ENCODE measurements at places on chromosomes 12 and 14.

GRCh38 chr12:47758834-47759690, at the start of gene RAPGEF3:
Gene RAPGEF3, minus strand, starts transcription at chr12:47758880. Its CDS starts 324 bp downstream, at chr12:47758556.
- H3K4me3 ChIP-seq = peak within 1 kb of the TSS; percentile 75
- no peaks in the 10 kb centered on the region for H3K27me3 ChIP-seq
- no peaks in the 10 kb centered on the region for H3K36me3 ChIP-seq

DNA sequence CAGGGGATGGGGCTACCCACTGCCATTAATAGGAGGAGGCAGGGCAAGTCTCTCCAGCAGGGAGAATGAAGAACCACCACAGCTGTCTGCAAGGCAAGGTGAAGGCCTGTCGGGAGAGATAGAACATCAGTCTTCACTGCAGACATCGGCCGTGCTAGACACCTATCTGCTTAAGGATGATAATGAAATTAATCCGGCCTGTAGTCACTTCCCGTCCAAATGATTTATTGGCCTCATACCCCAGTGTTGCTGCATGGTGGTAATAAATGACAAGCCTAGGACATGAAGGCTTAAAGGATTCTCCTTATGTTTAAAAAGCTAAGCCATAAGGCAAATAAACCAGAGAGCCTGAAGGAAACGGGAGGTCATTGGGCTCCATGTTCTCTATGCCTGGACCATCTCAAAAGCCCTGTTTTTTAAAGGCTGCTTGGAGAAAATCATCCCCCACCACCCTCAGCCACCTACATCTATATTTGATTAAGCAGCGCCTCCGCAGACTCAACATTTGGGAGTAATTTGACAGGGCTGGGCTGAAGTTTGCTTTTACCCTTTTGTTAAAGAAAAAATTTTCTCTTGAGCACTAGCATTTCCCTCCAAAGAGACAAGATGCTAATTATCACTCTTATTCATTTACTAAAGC, 137.7 kb downstream of the PLXNC1 start:
- H3K27me3 ChIP-seq = no peaks in the 10 kb centered on the region
- H3K4me1 ChIP-seq = peaks cover 27% of the 10 kb centered on the region
- H3K27ac ChIP-seq = no peak overlapping the region
- no peak overlapping the region for H3K4me3 ChIP-seq
- peaks cover 61% of the 10 kb centered on the region for H3K36me3 ChIP-seq
- DNase-seq = no peak

DNA sequence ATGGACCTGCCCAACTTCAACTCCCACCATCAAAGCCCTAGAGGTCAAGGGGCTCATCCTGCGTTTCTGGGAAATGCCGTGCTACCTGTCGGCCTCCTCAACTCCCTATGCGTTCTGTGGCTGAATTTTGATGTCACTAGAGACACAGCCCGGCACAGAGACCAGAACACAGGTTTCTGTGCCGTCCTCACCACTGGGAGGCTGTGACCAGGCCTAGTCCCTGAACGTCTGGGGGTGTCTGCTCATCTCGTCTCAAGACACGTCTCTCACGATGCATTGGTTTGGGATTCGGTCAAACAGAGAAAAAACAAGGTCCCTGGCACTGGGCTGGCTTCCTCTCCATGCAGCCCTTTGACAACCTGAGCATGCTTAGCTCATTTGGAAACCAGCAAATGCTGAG, 33.5 kb downstream of the SLC15A4 start:
- H3K27ac ChIP-seq = peak overlapping the region; percentile 44
- H3K4me1 ChIP-seq = peaks cover 15% of the 10 kb centered on the region
- peaks cover 48% of the 10 kb centered on the region for H3K36me3 ChIP-seq
- H3K4me3 ChIP-seq = no peak overlapping the region

- no peaks in the 10 kb centered on the region for H3K36me3 ChIP-seq
- no peaks in the 10 kb centered on the region for H3K27me3 ChIP-seq
- H3K4me3 ChIP-seq = no peak overlapping the region
- H3K27ac ChIP-seq = no peak overlapping the region
- DNase-seq = no peak
Observed at GRCh38 chr12:84070292-84070691, 842.3 kb downstream of the SLC6A15 start.

- H3K4me1 ChIP-seq = peaks cover 26% of the 10 kb centered on the region
- peaks cover 35% of the 10 kb centered on the region for H3K27me3 ChIP-seq
- DNase-seq = no peak
- no peak overlapping the region for H3K4me3 ChIP-seq
- no peaks in the 10 kb centered on the region for H3K36me3 ChIP-seq
- H3K27ac ChIP-seq = no peak overlapping the region
Observed at GRCh38 chr12:2640281-2640680, 154.5 kb upstream of the FKBP4 start.

DNA sequence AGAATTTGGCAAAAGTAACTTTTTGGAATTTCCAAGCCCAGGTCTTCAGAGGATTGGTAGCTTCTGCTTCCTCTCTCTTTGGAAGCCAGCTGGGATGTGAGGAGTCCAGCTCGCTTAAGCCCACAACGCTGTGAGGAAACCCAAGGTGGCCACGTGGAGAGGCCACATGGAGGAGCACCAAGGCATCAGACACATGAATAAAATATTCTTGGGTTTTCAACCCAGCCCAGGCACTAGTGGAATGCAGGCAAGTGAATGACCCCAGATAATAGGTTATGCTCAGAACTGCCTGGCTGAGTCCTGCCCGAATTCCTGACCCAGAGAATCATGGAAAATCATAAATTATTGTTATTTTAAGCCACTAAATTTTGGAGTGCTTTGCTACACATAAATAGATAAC, 119.7 kb upstream of the PARP11 start:
- no peak overlapping the region for H3K27ac ChIP-seq
- H3K4me1 ChIP-seq = peaks cover 33% of the 10 kb centered on the region
- no peaks in the 10 kb centered on the region for H3K36me3 ChIP-seq

DNA sequence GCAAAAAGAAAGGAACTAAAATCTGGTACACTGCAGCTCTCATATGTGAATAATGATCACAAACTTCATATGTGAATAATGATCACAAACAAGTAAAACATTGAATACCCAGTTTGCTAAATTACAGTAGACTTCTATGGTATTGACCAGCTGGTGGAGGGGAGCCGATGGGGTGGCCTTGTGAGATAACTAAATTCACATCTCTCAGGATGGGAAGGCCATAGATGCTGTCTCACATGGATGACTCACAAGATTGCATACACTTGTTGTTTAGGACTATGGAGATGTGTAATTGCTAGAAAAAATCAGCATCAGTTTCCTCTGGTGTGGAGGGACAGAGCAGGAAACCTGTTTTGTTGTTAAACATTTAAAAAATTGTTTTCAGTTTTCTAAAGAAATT, 49.2 kb downstream of the ACACB start:
- no peak for DNase-seq
- H3K36me3 ChIP-seq = peaks cover 30% of the 10 kb centered on the region
- no peaks in the 10 kb centered on the region for H3K27me3 ChIP-seq
- H3K27ac ChIP-seq = peak overlapping the region; percentile 28
- no peaks in the 10 kb centered on the region for H3K4me1 ChIP-seq

DNA sequence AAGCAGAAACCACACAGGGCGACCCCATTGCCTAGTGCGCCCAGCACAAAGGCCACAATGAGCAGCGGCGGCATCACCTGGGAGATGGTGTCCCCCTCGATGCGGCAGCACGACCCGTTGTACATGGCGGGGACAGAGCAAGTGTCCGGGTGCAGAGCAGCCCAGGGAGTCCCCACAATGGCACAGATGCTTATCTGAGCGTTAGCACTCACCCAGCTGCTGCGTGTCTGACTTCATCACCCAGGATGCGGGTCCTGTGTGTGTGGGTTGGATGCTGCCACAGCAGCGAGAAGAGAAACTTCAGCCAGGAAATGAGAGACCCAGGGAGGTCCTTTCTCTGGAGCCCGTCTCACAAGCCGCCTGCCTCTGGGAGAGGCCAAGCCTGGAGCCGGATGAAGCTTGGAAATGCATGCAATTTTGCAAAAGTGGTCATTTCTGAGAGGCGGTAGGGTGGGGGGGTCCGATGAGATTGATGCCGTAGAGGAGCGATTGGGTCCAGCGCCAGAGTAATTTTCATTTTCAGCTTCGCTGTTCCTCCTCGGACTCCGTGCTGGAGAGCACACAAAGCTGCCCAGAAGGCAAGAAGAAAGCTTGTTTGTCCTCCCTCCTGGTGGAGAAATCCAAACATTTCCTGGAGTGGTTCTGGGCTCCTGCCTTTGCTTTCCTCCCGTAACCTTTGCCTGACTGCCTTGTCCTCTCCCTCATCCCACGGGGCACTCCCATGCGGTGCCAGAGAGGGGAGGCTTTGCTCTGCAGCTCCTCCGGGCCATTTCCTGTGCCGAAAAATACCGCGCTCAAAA, at the start of gene HCAR1:
Gene HCAR1 (minus strand): TSS at position 630 of the 800 bp plus-strand sequence. CDS start 505 bp downstream, at position 125.
- H3K4me1 ChIP-seq = peaks cover 80% of the 10 kb centered on the region
- H3K4me3 ChIP-seq = peak within 1 kb of the TSS; percentile 66

- no peak for DNase-seq
- H3K4me1 ChIP-seq = no peaks in the 10 kb centered on the region
- no peaks in the 10 kb centered on the region for H3K27me3 ChIP-seq
- no peak overlapping the region for H3K27ac ChIP-seq
- H3K36me3 ChIP-seq = no peaks in the 10 kb centered on the region
- H3K4me3 ChIP-seq = no peak overlapping the region
Observed at GRCh38 chr12:40730281-40730680, 38.0 kb downstream of the CNTN1 start.

GRCh38 chr12:6963791-6964413, 6.6 kb downstream of the PHB2 start:
- no peak for DNase-seq
- H3K27ac ChIP-seq = peak overlapping the region; percentile 100
- H3K27me3 ChIP-seq = no peaks in the 10 kb centered on the region
- H3K4me3 ChIP-seq = no peak overlapping the region

- H3K4me1 ChIP-seq = peaks cover 1% of the 10 kb centered on the region
- no peaks in the 10 kb centered on the region for H3K36me3 ChIP-seq
- no peak overlapping the region for H3K4me3 ChIP-seq
- H3K27me3 ChIP-seq = peaks cover 36% of the 10 kb centered on the region
- H3K27ac ChIP-seq = no peak overlapping the region
Observed at GRCh38 chr14:95185033-95185766, 27.9 kb upstream of the DICER1 start.

DNA sequence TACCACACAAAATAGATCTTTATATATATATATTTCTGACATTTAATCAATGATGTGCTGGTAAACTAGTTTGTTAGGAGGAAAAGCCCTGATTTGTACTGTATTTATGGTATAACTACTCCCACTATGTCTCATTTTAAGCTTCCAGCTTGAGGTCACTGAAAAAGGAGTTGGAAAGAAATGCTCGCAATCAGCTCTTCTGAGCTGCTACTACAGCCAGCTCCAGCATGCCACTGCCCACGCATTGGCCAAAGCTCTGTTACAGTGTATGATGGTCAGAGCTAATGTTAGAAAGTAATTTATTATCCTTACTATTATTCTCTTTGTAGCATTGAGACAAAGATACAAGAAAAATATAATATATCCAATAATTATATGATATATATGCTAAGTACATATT, 55.0 kb upstream of the PCED1B start:
- no peak overlapping the region for H3K27ac ChIP-seq
- H3K27me3 ChIP-seq = peaks cover 5% of the 10 kb centered on the region
- no peaks in the 10 kb centered on the region for H3K36me3 ChIP-seq
- peaks cover 11% of the 10 kb centered on the region for H3K4me1 ChIP-seq
- DNase-seq = no peak
- H3K4me3 ChIP-seq = no peak overlapping the region

- DNase-seq = no peak
- no peaks in the 10 kb centered on the region for H3K36me3 ChIP-seq
- no peaks in the 10 kb centered on the region for H3K27me3 ChIP-seq
- H3K4me3 ChIP-seq = no peak overlapping the region
Observed at GRCh38 chr12:20434996-20435395, 66.7 kb downstream of the PDE3A start.

DNA sequence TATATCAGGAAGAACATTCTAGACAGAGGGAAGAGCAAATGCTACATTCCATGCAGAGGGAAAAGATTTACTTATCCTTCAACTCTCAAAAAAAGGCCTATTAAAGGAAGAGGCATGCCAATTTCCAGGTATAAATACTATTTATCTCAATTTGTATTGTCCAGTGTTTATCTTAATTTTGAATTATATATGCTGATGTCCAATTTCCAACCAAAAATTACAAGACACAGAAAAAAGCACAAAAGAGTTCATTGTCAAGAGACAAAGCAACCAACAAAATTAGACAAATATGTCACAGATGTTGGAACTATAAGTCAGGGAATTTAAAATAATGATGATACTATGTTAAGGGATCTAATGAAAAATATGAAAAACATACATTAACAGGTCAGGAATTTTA, 286.6 kb upstream of the SFSWAP start:
- H3K4me3 ChIP-seq = no peak overlapping the region
- DNase-seq = no peak
- H3K27me3 ChIP-seq = peaks cover 9% of the 10 kb centered on the region
- H3K27ac ChIP-seq = no peak overlapping the region
- no peaks in the 10 kb centered on the region for H3K36me3 ChIP-seq
- no peaks in the 10 kb centered on the region for H3K4me1 ChIP-seq

DNA sequence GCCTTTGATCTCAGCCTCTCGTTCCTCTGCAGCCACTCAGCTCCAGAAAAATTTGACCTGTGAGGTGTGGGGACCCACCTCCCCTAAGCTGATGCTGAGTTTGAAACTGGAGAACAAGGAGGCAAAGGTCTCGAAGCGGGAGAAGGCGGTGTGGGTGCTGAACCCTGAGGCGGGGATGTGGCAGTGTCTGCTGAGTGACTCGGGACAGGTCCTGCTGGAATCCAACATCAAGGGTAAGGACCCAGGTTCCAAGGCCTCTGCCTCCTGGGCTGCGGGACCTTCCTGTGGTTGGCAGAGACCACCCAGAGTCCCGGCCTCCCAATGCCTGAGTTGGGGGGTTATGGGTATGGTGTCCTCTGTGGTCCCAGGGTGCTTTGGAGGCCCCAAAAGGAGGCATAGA, 4.5 kb upstream of the GPR162 start:
- H3K4me3 ChIP-seq = no peak overlapping the region
- peaks cover 63% of the 10 kb centered on the region for H3K36me3 ChIP-seq
- peaks cover 10% of the 10 kb centered on the region for H3K27me3 ChIP-seq

DNA sequence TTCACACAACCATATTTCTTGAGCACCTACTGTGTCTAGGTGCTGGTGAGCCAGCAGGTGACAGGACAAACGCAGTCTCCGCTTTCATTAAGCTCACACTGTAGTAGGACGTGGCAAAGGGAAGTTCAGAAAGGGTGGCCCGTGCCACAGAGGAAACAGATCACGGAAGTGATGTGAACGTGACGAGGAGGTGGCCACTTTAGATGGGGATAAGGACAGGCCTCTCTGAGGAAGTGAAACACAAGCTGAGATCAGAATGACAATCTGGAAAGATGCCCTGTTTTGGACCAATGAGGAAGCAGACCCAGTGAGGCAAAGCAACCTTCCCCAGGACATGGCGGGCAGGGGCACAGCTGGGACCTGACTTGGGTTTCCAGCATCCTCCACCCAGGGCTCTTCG, 127.4 kb upstream of the PRMT8 start:
- peaks cover 4% of the 10 kb centered on the region for H3K4me1 ChIP-seq
- no peak for DNase-seq
- peaks cover 27% of the 10 kb centered on the region for H3K27me3 ChIP-seq

GRCh38 chr12:112682586-112682985, 109.0 kb upstream of the RPH3A start:
- DNase-seq = no peak
- H3K4me1 ChIP-seq = no peaks in the 10 kb centered on the region
- peaks cover 18% of the 10 kb centered on the region for H3K27me3 ChIP-seq
- no peak overlapping the region for H3K4me3 ChIP-seq
- H3K36me3 ChIP-seq = no peaks in the 10 kb centered on the region
